ENCODE measurements at places on chromosomes 7 and 10.

DNA sequence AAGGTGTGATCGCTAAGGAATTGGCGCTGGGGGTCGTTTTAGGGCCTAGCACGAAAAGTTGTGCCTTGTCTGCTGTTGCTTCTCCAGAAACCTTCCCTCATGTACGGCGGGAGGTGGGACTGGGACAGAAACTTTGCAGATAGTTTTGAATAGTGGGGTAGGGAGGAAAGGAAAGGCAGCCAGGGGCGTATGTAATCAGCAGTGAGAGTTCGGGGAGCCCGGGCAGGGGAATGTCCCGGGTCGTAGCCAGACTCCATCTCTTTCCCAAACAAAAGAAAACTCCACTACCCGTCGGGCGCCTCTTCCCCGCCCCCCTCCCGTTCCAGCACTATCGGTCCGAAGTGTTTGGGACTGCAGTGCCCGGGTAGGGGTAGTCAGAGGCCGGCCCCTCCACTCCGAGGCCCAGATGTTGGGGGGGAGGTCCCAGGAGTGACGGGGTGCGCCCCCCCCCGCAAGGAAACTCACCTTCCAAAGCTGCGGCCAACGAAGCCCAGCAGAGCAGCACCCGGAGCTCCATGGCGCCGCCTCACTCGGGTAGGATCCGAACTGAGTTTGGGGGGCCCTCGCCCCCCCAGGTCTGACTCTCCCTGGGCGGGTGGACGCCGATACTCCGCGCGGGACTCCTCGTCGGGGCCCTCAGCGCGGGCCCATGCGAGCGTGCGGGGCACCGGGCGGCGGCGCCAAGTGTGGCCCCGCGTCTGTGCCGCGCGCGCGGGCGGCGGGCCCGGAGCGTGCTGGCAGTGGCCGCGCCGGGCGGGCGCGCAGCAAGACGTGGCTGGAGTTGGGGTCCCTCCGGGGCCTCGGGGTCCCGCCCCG is 601 bp downstream of the EPHB4 start:
- no peak for DNase-seq

DNA sequence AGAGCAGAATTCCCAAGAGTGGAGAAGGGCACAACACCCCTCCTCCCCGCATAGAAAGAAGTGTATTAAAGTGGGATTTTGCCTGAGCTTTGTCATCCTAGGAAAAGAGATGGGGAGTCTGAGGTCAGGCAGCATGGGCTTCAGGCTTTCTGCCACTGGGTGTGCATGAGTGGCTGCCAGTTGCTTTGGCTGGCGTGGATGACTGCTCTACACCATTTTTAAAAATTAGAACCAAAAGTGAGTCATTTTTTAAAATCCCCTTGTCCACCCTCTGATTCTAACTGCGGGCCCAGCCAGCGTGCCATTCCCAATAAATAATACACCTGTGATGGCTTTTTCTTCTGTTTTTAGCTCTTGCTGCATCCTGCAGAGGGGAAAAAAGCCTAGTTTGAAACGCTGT is 13.4 kb downstream of the SLC29A3 start:
- no peak for DNase-seq

DNA sequence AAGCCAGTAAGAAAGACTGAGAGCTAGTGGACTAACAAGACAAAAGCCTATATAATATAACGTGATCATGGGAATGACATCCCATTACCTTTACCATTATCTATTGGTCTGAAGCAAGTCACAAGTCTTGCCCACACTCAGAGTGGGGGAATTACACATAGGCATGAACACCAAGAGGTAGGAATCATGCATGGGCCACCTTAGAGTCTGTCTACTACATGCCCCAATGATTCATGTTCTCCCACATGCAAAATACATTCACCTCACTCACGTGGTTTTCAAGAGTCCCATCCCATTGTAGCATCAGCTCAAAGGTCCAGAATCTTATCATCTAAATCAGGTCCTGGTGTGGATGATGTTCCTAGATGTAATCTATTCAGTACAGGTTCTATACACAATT is 29.4 kb downstream of the DNAJC9 start:
- no peak for DNase-seq

GRCh38 chr10:109992485-109992884 is 15.3 kb upstream of the ADD3 start:
- DNase-seq = no peak

DNA sequence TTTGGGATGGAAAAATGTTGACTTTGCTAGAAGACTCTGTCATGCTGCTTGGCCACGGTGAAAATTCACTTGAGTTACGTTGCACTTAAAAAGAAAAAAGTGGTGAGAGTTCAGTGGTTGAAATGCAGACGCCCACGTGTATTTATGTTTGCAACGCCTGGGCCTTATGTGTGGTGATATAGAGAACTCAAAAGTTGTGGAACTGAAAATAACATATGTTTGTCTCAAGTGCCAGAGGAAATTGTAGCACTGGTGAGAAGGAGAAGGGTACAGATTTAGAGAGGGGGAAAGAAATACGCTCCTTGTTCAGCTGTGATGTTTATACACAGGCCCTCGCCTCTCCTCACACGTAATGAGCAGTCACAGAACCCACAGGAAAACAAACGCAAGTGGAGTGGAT is 73.6 kb downstream of the EMX2 start:
- no peak for DNase-seq

DNA sequence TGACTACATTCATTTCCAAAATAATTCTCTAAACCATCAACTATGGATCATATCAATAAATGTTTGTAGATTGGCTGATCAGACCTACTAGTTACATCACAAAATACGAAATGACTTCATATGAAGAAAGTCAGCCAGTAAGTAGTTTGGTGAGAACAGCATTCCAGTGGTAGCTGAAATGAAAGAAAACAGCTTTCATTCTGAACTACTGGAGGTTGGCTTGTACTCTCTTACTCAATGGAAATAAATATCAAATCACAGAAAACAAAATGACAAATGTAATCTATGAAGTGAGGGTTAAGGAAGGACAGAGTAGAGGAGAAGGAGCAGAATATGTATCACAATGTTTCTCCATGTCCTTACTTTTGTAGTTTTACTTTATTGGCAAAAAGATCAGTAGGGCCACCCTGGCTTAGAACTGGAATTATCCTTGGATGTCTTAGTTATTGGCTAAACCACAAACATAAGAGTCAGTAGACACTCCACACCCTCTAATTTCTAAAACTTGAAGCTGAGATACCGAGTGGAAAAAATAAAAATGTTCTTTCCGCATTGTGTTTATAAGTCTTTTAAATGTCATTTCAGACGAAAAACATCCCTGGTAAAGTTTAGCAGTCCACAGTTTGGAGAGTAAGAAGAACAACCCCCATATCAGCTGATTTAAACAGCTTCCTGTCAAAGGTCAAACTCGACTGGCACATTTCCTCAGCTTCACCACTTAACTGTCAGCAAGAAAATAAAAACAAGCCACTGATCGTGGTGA is 74.0 kb upstream of the DGKI start:
- DNase-seq = no peak

- no peak for DNase-seq
These were observed 98.0 kb downstream of the NPSR1 start for GRCh38 chr7:34756025-34756437.

- DNase-seq = peak; percentile 2
These were observed 52.1 kb downstream of the TSPAN12 start for GRCh38 chr7:120805636-120806388.

DNA sequence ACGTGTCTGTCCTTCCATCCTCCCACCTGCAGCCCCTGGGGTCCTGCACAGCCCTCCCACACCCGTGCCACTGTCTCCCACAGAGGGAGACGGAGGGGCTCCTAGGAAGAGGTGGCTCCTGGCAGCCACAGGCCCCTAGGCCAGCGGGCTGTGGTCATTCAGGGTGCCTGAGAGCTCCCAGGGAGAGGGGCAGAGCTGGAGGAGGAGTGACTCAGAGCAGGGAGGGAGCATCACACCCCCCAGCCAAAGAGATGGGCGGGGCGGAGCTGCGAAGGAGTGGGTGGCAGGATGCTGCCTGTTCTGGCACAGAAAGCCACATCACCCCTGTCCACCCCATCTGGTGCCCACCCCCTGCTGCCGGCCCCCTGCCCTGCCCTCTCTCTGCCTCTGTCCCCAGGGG is 50.5 kb downstream of the STK32C start:
- no peak for DNase-seq

DNA sequence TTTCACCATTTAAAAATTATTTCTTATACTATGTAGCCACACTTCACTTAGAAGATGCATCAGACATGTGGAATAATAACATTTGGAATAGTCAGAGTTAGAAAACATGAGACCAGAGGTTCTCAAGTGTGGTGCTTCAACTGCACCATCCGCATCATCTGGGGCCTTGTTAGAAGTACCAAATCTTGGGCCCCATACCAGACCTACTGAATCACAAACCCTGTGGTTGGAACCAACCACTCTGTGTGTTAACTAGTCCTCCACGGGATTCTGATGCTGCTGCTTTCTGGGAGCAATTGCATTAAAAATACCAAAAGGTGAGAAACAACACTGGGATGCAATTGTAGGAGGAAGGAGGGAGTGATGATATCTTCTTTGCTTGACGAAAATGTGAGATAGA is 125.2 kb downstream of the GNAT3 start:
- no peak for DNase-seq

- no peak for DNase-seq
These were observed 134.8 kb upstream of the GDF10 start for GRCh38 chr10:47165168-47165710.

- no peak for DNase-seq
These were observed 257.6 kb upstream of the ZMIZ1 start for GRCh38 chr10:78811174-78811573.

DNA sequence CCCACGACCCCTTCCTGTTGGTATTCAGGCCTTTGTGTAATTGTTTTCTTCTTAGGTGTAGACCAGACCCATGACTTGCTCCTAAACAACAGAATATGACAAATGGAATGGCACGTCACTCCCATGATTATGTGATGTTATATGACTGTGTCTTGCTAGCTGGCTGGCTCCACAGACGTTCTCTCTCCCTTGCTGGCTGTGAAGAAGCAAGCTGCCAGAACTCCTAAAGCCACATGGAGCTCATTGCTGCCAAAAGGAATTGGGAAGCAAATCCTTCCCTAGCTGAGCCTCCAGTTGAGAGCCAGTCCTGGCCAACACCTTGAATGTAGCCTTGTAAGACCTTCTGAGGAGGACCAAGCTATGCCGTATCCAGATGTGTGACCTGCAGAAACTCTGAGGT is 74.2 kb downstream of the RAB18 start:
- no peak for DNase-seq

DNA sequence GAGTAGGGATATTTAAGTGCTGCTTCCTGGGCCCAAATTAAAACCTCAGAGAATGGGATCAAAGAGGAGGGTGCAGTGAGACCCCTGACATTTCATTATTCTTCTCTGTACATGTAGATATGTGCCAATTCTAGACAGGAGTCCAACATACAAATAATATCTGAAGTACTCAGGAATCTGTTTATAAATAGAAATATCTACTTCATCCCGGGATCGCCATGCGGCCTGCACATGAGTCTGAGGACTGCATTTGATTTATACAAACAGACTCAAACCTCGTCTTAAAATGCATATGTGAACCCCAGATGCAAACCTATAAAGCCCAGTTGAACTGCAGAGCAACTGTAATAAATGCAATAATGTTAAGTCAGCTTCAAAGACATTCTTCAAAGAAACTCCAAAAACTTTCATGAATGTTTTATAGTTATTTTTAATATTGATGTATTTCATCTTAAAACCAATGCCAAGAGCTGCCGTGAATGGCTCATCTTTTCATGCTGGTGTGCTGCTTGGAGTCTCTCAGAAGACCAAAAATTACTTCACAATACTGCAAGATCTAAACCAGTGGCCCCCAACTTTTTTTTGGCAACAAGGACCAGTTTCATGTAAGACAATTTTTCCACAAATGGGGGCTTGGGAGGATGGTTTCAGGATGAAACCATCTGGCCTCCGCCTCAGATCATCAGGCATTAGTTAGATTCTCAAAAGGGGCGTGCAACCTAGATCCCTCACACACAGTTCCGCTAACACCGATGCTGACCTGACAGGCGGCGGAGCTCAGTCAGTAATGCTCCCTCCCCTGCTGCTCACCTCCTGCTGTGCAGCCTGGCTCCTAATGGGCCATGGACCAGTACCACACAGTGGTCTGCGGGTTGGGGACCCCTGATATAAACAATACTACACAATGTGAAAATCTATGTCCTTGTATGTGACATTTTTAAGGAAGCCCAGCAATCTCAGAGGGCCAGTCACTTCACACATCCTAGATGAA is 166.9 kb downstream of the PARD3 start:
- DNase-seq = no peak

DNA sequence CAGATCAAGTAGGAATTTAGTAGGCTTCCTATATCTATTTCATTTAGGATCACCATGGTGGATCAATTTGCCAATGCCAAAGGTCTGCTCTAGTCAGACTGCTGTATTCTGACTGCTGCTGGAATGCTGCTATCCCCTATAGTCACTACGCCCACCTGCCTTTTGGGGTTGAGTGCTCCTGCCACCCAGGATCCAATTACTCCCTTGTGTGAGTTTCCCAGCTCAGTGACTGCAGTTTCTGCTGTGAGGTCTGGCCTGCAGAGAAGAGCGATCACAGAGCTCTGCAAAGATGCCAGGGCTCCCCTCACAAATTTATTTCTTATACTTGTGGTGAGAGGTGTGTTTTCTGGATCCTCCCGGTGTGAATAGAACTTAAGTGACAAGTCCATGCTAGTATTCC is 88.1 kb upstream of the FOXI2 start:
- DNase-seq = no peak

DNA sequence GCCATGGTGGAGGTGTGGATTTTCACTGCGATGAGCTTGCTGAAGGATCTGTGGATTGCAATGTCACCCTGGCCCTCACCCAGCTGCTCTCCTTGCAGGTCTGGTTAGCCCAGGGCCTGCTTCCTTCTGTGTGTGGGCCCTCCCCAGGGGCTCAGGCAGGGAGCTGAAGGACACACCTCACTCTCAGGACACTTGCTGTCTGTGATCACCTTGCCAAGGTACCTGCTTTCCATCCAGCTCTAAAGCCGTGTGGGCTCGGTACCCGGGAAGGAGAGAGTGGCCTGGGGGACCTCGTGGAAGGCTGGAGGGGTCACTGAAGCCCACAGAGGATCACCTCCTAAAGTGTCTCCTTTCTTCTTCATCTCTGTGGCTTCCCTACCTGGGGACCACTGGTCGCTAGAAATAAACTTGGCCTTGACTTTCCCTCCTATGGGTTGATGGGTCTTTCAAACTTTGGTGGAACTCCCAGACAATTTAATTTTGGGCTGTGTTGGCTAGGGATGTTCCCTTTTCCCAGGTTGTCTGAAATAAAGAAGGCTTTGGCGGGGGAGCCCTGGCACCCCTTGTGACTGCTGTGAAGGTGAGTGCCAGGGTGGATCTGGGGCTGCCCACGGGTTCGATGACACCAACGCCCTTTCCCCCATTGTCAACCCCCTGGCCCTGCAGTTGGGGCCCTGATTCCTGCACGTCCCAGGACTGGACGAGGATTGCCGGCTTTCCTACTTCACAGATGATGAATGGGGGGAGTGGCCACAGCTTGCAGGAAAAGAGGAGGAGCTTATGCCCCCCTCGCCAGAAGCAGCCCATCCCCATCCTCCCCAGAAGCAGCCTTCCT is 331.0 kb downstream of the ADARB2 start:
- no peak for DNase-seq

GRCh38 chr10:126242397-126243260 is 145.6 kb downstream of the ADAM12 start:
- DNase-seq = no peak

Data from CMK (cell line).